ENCODE measurements at places on chromosomes 16 and 17.

GRCh38 chr17:79484600-79485418, 126.0 kb downstream of the RBFOX3 start:
- no peak for DNase-seq

DNA sequence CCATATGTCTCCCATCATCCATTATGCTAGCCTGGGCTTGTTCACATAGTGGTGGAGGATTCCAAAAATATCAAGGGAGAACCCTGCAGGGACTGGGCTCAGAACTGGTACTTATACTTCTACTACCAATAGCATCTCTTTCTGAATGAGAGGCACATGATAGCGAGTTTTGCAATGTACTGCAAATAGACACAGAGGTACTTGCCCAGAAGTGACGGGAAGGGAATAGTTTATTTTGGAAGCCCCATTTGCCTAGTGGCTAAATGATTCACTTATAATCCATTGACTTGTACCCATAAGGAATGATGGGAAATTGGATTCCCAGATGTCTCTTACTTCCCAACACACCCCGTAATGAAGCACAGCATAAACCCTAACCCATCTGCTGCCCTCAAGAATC, 124.8 kb upstream of the ERCC4 start:
- no peak for DNase-seq

DNA sequence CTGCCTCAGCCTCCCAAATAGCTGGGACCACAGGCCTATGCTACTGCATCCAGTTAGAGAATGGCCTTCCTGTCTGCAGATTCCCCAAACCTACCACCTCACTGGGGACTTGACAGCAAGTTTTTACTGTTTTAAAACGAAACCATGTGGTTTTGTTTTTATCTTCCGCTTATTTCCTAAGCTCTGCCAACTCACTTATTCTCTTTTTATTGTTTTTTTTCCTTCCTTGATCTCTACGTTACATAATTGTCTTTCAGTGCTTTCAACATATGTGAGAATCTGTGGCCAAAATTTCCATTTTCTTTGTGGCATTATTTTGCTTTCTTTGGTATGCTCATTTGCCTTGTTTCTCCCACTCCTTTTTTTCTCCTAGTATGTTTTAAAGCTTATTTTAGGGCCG, 14.6 kb upstream of the SLC38A7 start:
- no peak for DNase-seq

- no peak for DNase-seq
Measured at GRCh38 chr17:17913695-17914332, 58.4 kb downstream of the TOM1L2 start.

DNA sequence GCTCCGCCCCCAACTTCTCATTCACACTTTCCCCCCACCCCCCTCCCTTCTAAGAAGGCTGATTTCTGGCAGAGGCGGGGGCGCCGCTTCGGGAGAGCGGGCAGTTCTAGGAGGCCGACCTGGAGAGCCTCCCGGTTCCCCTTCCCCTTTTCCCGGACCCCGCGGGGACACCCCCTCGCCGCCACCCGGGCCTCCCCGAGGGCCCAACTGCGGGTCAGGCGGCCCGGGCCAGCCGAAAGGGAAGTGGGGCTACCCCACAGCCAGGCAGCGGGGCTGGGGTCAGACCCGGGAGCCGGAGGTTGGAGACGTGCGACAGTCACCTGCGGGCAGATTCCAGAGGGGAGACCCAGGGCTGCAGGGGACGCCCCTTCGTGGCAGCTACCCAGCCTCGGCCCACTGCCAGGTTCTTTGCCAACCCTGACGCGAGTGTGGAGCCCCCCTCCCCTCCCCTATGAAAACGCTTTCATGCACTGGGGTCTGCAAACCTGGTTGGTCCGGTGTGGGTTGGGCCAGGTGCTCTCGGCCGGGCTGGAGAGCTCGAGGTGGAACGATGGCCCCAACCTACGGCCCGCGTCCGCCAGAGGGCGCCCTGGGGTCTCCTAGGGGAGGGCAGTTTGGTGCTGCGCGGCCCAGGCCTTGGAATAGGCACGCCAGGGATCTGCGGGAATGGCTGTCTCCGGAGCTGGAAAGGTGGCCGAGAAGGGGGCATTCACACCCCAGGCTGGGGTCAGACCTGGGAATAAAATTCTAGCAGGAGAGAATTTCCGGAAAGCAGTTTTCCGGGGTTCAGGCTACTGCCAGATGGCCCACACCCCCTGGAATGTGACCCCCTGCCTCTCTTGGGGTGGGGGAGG, 721 bp upstream of the SOCS3 start:
- DNase-seq: peak; percentile 83

DNA sequence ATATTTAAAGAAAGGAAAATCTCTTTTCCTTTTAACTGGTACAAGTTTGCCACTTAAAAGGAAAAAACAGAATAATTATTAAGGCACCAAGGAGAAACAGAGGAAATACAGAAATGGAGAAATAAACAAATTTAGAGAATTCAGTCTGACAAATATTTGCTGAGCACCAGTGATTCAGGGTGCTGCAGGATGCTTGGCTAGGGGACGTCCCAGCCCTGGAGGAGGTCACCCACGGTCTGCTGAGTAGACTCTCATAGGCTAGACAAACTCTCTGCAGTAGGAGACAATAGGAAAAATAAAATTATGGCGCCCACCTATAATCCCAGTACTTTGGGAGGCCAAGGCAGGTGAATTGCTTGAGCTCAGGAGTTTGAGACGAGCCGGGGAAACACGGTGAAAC, 15.9 kb downstream of the C1QTNF1 start:
- no peak for DNase-seq

- DNase-seq: no peak
Measured at GRCh38 chr17:6456914-6457687, 12.8 kb downstream of the PIMREG start.

DNA sequence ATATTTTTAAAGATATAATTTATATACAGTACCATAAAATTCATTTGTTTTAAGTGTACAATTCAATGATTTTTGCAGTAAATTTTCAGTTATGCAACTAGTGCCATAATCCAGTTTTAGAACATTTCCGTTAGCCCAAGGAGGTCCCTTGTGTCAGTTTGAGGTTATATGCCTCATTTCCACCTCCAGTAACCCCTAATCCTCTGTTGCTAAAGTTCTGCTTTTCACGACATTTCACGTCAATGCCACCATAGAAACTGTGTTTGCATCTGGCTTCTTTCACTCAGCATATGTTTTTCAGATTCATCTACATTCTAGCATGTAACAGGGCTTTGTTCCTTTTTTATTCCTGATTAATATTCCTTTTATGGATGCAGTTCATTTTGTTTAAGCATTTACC, 42.4 kb upstream of the NUDT7 start:
- no peak for DNase-seq

- DNase-seq: no peak
Measured at GRCh38 chr17:83036193-83036592, 43.2 kb upstream of the METRNL start.

DNA sequence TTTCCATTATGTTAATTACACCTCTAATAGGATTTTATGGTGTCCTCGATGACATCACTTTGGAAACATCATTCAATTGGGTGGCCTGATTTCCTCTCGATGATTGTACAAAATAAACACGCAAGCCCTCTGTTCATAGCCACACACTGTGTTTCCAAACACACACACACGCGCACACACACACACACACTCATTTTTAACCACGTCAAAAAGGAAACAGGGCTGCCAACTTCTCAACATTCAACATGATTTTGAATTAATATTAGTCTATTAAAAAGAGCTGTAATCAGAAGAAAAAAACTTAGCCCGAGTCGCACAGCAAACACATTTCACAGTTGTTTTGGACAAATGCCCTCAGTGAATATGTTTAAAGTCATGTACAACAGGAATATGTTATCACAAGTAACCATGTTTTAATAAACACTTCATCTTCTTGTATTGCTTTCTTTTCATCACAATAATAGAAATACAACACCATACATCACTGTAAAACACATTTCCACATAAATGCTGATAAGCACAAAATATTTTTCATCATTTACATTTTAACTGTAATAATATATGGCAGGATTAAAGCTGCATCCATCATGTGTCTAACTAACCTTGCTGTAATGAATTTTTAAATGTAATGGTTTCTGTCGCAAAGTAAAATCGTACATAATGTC, 219.1 kb upstream of the IRX3 start:
- DNase-seq: no peak

DNA sequence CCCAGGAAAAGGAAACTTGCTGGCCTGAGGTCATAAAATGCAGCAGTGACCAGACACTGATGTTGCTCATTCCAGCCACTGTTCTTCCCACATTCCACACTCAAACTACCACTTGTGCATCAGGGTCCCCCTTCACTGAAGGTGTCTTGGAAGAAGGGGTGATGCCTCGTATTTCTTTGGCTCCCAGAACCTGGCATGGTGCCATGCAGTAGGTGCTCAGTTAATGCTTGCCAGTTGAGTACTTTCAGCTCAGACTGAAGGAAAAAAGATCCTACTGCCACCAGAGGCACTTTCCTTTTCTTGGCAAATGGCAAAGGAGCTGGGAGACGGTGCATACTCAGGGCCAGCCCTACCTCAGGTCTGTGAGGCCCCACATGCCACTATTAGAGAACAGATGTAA, 73.5 kb downstream of the TEX14 start:
- no peak for DNase-seq

DNA sequence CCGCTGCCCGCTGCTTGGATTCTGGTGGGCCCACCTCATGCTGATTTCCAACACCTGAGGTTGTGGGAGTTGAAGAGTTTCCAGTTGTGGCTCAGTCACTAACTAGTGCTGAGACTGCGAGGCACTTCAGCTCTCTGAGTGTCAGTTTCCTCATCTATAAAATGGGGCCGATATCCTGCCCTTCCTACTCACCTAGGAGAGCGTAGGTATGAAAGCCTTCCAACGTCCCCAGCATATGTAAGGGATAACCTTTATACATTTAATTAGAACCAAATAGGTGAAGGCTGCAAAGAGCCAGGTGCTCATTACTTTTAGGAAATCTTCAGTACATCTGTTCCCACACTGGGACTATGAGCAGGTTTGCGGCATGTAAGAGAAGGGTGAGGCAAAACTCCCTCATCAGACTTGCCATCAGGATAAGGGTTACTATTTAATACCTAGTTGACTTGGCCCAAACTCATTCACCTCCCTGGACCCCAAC, 782 bp upstream of the KIF18B start:
- no peak for DNase-seq

- DNase-seq: no peak
Measured at GRCh38 chr17:76946772-76947135, 78.5 kb downstream of the MGAT5B start.

- DNase-seq: no peak
Measured at GRCh38 chr17:8803531-8804420, 4.6 kb upstream of the MFSD6L start.

DNA sequence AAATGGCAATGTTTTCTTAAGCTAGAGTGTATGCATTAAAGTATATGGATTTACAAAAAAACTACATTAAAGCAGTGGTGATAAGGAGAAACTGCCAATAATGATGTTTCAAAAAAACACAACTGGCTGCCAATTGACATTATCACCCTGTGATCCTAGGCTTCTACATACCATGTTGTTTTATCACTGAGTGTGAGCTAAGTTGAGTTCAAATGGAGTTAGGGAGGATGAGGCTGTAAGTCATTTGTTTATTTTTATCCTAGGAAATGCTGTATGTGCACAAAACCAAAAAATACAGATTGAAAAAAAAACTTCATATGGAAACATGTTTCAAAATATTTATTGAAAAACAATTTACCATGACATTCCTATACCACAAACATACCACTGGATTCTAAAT, 22.9 kb downstream of the CHCT1 start:
- DNase-seq: no peak

GRCh38 chr17:64460955-64461354, 12.0 kb downstream of the MILR1 start:
- no peak for DNase-seq

GRCh38 chr16:50386774-50387173, 18.0 kb upstream of the BRD7 start:
- DNase-seq: no peak

- no peak for DNase-seq
Measured at GRCh38 chr17:17028059-17028877, 14.0 kb upstream of the MPRIP start.

DNA sequence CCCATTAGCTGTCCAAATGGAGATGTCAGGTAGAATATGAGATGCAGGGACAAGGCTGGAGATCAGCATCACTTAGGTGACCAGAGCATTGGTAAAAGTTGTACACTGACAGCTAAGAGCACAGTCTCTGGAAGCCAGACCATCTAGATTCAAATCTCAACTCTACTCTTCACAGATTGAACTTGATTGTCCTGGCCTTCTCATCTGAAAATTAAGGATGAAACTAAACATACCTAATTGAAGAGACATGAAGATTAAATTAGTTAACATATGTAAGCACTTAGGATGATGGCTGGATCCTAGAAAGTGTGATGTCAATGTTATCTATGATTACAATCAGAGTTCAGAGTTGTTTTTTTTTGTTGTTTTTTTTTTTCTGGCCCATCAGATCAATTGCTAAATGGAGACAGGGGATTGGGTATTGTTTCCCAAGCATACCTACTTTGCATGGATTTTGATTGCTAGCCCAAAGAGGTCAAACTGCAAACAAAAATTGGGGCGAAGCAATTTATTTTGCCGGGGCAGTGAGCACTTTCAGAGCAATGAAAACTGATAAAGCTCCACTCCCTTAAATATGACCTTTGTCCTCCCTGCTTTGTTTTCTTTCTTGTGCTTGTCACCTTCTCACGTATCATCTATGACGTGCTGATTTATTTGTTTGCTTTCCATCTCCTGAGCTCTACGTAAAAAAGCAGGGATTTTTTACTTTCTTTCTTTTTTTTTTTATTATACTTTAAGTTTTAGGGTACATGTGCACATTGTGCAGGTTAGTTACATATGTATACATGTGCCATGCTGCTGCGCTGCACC, 217.6 kb upstream of the CPHXL start:
- DNase-seq: no peak

DNA sequence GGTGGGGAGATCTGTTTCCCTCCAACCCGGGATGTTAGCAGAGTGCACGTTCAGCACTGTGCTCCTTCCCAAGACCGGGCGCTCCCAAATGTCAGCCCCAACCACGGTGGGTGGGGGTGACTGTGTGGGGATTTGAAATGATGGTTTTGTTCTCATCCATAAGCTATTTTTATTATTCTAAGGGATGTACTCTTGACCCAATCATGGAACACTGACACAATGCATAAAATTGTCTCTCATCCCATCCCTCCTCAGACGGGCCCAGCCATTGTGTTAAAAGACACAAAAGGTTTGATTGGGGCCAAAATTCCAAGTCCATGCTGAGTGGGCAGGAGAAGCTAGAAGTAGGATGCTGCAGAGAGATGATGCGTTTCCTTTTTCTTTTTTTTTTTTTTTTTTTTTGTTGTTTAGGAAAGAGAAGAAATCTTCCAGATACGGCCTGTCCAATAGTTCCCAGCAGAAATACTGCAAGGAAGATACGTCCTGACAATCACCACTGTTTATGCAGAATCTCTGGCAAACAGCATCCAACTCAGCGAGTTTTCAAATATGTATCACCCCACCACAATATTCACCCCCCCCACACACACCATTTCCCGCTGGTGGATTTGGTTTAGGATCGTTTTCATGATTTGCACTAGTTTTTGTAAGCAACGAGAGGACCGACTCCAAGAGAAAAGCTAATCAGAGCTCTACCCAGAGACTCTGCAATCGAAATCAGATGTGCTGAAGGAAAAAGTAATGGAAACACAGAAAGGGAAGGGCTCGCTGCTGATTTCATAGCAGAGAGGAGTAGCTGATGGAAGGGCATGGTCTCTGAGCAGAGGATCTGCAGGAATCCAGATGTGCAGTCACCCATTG, 163.5 kb upstream of the DYNLRB2 start:
- DNase-seq: no peak

GRCh38 chr16:30398661-30399434, 3.6 kb downstream of the ZNF48 start:
- DNase-seq: no peak

GRCh38 chr17:57273490-57273889, 17.2 kb downstream of the MSI2 start:
- no peak for DNase-seq
